ENCODE measurements at places on chromosomes 5 and 9.

DNA sequence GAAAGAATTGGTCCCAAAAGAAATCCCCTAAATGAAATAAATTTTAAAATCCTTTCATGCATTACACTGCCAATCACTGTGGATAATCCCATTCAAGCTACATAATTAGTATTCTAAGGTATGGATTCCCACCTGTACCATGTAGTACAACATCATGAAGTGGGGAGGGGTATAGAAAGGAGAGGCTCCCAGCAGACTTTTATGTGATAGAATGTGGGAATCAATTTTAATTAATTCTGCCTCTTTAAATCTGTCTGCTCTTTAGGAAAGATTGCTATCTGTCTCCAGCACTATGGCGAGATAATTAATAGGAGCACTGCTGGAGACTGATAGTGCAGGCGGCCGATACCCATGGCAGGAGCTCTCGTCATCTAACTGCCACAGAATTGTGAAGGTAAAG, 95.4 kb downstream of the CDH12 start:
- no peak for DNase-seq

- peak; percentile 4 for DNase-seq
Measured at GRCh38 chr9:2655411-2655901, 33.9 kb downstream of the VLDLR start.

GRCh38 chr5:113807427-113807991, 294.0 kb downstream of the YTHDC2 start:
- DNase-seq: no peak

GRCh38 chr5:80917631-80918030, 42.5 kb upstream of the RASGRF2 start:
- no peak for DNase-seq
